ENCODE measurements at places on chromosomes 16 and 17. TPM values are rescaled to one million over a fixed set of nuclear protein-coding genes. Genes with fewer than 3 reads are reported as not detected.
A peak's percentile ranks its signal among the peaks of the same experiment; 100 is the strongest.

- DNase-seq = no peak
- peaks cover 2% of the 10 kb centered on the region for H3K4me1 ChIP-seq
- H3K27ac ChIP-seq = no peak overlapping the region
- H3K36me3 ChIP-seq = no peaks in the 10 kb centered on the region
These were observed 164.0 kb upstream of the MAF start for GRCh38 chr16:79764415-79765110.

GRCh38 chr17:58679263-58680037, 12.4 kb downstream of the TEX14 start:
- H3K4me1 ChIP-seq = no peaks in the 10 kb centered on the region
- H3K27me3 ChIP-seq = no peaks in the 10 kb centered on the region
- peak; percentile 16 for DNase-seq
- H3K36me3 ChIP-seq = no peaks in the 10 kb centered on the region
- no peak overlapping the region for H3K27ac ChIP-seq

DNA sequence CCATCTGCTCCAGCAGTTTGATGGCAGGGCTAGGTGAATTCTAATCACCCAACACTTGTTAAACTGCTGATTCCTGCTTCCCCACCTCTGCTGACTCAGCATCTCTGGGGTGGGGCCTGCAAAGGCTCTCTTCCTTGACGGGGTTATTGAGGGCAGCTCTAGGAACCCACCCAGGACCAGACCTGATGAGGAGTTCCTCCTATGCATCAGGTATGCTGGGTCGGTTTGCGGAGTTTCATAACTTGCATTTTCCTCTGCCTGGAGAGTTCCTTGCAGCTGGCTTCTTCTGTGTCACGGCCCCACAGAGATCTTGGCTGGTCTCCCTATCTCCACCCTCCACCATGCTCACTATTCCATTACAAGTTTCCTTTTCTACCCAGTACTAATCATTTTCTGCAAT, 93.4 kb upstream of the CCL2 start:
- no peaks in the 10 kb centered on the region for H3K27me3 ChIP-seq
- peaks cover 5% of the 10 kb centered on the region for H3K4me1 ChIP-seq
- no peaks in the 10 kb centered on the region for H3K36me3 ChIP-seq
- no peak overlapping the region for H3K4me3 ChIP-seq
- no peak for DNase-seq
- H3K27ac ChIP-seq = no peak overlapping the region

DNA sequence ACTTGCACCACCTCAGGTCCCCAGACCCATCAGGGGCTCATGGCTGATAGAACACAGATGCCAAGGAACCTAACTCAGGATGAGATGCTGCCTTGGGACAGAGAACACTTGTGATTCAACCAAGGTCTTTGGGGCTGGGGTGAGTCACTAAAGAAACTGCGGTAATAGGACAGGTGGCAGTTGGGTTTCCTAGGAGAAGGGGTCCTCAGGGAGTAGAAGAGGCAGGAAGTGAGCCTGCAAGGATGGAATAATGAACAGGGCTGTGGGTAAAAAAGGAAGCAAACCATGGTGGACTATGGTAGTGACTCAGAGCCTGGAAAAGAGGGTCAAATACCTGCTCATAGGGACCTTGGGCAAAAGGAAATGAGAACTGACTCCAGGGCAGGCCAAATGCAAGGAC, 6.5 kb upstream of the PNPO start:
- no peaks in the 10 kb centered on the region for H3K27me3 ChIP-seq
- no peaks in the 10 kb centered on the region for H3K4me1 ChIP-seq
- no peak for DNase-seq
- no peaks in the 10 kb centered on the region for H3K36me3 ChIP-seq
- H3K27ac ChIP-seq = no peak overlapping the region

GRCh38 chr16:79598348-79599181, 2.0 kb downstream of the MAF start:
- H3K36me3 ChIP-seq = peaks cover 3% of the 10 kb centered on the region
- peak overlapping the region; percentile 93 for H3K27ac ChIP-seq
- H3K4me1 ChIP-seq = peaks cover 52% of the 10 kb centered on the region
- peak; percentile 62 for DNase-seq

DNA sequence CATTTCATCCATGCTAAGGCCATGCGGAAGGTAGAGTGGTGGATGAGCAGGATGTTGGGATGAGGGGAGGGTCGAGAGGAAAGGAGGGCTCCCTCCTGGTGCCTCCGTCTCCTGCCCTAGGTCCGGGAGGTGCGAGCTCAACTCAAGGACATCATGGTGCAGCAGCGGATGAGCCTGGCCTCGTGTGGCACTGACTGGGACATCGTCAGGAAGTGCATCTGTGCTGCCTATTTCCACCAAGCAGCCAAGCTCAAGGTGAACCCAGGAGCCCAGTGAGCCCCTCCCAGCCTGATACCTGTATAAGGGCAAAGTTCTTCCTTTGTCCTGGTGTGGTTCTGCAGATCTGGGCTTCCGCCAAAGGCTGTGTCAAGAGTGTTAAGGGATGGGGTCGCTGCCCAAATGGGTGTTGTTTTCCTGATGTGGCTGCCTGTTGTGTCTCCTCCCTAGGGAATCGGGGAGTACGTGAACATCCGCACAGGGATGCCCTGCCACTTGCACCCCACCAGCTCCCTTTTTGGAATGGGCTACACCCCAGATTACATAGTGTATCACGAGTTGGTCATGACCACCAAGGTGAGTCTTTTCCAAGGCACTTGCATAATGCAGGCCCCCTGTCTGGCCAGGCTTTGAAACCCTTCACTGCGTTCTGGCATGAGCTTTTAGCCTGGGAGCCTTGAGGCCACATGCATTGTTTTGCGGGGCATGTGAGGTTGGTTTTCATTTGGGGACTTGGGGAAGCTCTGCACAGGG, 14.9 kb downstream of the DHX38 start:
- H3K4me1 ChIP-seq = no peaks in the 10 kb centered on the region
- peaks cover 2% of the 10 kb centered on the region for H3K27me3 ChIP-seq
- no peak overlapping the region for H3K4me3 ChIP-seq
- no peak overlapping the region for H3K27ac ChIP-seq

- H3K4me3 ChIP-seq = no peak overlapping the region
- DNase-seq = no peak
- no peak overlapping the region for H3K27ac ChIP-seq
- H3K4me1 ChIP-seq = no peaks in the 10 kb centered on the region
These were observed 13.2 kb upstream of the TMEM100 start for GRCh38 chr17:55735731-55736405.

GRCh38 chr16:47486856-47487255, 25.7 kb downstream of the PHKB start:
- H3K4me1 ChIP-seq = peaks cover 2% of the 10 kb centered on the region
- no peaks in the 10 kb centered on the region for H3K27me3 ChIP-seq
- no peak overlapping the region for H3K27ac ChIP-seq
- H3K36me3 ChIP-seq = peaks cover 57% of the 10 kb centered on the region
- no peak for DNase-seq
- no peak overlapping the region for H3K4me3 ChIP-seq

GRCh38 chr16:73161977-73162376, 114.0 kb upstream of the ZFHX3 start:
- H3K36me3 ChIP-seq = no peaks in the 10 kb centered on the region
- H3K27ac ChIP-seq = no peak overlapping the region
- H3K27me3 ChIP-seq = no peaks in the 10 kb centered on the region
- DNase-seq = no peak

GRCh38 chr16:64983963-64984362, 137.9 kb downstream of the CDH11 start:
- H3K27me3 ChIP-seq = no peaks in the 10 kb centered on the region
- no peaks in the 10 kb centered on the region for H3K4me1 ChIP-seq
- no peaks in the 10 kb centered on the region for H3K36me3 ChIP-seq
- H3K4me3 ChIP-seq = no peak overlapping the region

GRCh38 chr16:59385959-59386358, 651.8 kb upstream of the GOT2 start:
- no peak for DNase-seq
- H3K36me3 ChIP-seq = no peaks in the 10 kb centered on the region
- no peaks in the 10 kb centered on the region for H3K4me1 ChIP-seq
- no peak overlapping the region for H3K27ac ChIP-seq

GRIN2A gene
- not detected for polyA plus RNA-seq

CRISPLD2 gene
- polyA plus RNA-seq = 0.24 TPM

All from immature natural killer cell (primary cell).